ENCODE measurements at places on chromosomes 1 and 21.
A peak's percentile ranks its signal among the peaks of the same experiment; 100 is the strongest.

GRCh38 chr1:64861611-64862010 lies 104.7 kb downstream of the JAK1 start:
- DNase-seq, result peak; percentile 44

GRCh38 chr1:108634521-108634920 lies 26.4 kb downstream of the HENMT1 start:
- DNase-seq, result no peak

- peak; percentile 92 for DNase-seq
Measured at GRCh38 chr1:56831871-56832693, 12.9 kb upstream of the FYB2 start.

DNA sequence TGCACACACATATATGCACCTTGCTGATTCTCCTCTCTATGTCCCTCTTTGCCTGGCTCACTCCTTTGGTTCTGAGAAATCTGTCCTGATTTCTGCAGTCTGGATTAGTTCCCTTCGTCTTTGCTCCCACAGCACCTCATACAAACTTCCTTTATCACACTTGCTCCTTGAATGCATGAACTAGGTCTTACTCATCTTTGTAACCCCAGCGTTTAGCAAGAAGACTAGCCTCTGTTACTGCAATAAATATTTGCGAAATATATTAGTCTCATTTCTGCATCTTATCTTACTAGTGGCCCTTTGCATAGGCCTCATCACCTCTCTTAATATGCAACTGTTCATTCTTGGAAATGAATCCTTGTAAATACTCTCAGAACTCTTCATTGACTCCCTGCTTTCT lies 11.4 kb downstream of the SMYD2 start:
- DNase-seq, result no peak

DNA sequence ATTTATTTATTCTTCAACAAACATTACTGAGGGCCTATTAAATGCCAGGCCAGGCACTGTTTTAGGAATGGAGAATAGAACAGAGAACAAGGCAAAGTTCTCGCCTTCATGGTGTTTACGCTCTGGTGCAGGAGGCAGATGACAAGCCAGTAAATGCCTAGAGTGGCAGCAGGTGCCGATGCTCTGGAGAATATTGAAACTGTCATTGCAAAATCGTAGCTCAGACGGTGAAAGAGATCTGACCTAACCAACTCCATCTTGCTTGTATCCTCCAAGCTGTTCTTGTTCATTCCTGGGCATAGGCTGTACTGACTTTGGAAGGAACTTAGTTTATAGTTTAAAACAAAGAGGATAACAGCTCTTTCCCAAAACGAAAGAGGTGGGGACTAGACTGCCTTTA lies 13.5 kb upstream of the ENO1 start:
- DNase-seq, result no peak

GRCh38 chr1:150564051-150564991 lies 15.1 kb downstream of the MCL1 start:
- DNase-seq, result peak; percentile 29

- DNase-seq, result peak; percentile 83
Measured at GRCh38 chr1:172826096-172826741, 167.3 kb downstream of the FASLG start.

DNA sequence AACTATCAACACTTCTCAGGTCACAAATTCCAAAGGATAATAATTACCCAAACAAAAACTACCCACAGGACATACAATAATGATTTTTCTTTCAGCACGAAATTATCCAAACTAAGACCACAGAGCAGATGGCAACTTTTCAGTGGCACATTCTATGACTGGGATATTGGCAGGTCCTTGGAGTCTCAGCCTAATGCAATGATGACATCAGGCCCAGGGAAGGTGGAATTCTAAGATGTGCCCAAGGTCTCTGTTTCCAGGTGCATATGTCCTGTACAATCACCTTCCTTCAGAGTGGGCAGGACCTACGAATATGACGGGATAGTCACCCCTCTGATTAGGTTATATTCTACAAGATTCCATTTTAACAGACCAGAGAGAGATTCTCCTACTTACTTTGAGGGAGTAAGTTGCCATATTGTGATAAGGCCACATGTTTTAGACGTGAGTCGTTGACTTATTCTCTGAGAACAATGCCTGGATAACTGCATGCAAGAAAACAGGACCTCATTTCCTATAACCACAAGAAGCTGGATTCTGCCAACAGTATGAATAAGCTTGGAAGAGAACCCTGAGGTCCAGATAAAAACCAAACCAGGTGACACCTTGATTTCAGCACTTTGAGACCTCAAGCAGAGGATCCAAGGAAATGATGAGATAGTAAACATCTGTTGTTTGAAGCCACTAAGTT lies 69.9 kb downstream of the ZC3H11B start:
- peak; percentile 73 for DNase-seq

- peak; percentile 82 for DNase-seq
Measured at GRCh38 chr1:220527908-220528678, at the start of gene MARK1. MARK1 (plus strand) TSS chr1:220528136; CDS start chr1:220528823, 687 bp downstream.

- DNase-seq, result no peak
Measured at GRCh38 chr1:227756172-227756959, 21.1 kb downstream of the SNAP47 start.

- DNase-seq, result no peak
Measured at GRCh38 chr1:175089136-175089718, 21.6 kb downstream of the TNN start.

- DNase-seq, result no peak
Measured at GRCh38 chr1:170840371-170840770, 95.0 kb upstream of the MROH9 start.

- peak; percentile 17 for DNase-seq
Measured at GRCh38 chr1:238779716-238780115, 606.7 kb upstream of the CHRM3 start.

DNA sequence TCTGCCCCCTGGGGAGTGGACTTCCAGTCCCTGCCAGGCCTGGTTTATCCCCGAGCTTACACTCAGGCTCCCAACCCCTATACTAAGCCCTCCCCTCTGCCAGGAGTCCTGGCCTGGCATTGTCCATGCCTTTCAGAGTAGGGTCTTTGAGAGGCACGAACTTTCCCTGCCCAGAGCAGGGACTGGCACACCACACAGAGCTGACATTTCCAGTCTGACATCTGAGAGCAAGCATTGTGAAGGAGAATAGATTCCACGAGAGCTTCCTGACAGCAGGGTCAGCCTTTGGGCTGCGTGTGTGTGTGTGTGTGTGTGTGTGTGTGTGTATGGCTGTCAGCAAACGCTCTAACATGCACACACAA lies 59.5 kb upstream of the LAPTM5 start:
- no peak for DNase-seq

DNA sequence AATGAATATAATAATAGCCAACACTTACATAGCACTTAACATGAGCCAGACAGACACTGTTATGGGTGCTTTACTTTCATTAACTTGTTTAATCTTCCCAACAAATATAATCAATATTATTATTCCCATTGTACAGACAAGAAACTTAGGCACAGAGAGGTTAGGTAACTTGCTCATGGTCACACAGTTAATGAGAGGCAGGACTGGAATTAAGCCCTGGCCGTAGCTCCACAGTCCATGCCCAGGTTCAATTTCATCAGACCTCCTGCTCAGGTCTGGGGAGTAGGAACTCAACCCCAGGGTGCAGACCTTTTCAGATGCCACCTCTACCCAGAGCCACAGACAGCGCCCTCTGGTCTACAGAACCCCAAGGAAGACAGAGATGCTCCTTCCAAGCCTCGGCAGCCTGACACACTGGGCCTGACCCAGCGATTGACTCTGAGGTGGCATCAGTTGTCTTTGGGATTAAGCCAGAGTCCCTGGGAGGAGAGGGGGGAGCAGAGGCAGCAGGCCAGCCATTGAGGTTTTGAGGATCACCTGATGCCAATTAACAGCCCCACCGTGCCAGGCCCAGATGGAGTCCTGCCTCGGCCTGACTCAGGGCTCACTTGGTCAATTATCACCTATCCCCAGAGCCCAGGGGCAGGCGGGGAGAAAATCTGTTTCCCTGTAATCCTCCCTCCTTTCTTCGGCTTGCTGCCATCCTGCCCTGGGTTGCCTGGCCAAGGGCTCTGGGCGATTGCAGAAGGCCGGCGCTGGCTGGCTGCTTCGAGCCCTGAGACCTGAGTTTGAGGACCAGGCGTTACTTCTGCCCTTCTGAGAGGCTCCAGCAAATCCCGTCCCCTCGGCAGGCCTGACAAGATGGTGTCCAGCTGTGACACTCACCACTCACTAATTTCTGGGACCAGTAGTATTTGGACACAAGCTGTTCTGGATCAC lies 116.7 kb downstream of the LACTBL1 start:
- DNase-seq, result peak; percentile 44

- no peak for DNase-seq
Measured at GRCh38 chr1:192852001-192852947, 43.4 kb downstream of the RGS2 start.

DNA sequence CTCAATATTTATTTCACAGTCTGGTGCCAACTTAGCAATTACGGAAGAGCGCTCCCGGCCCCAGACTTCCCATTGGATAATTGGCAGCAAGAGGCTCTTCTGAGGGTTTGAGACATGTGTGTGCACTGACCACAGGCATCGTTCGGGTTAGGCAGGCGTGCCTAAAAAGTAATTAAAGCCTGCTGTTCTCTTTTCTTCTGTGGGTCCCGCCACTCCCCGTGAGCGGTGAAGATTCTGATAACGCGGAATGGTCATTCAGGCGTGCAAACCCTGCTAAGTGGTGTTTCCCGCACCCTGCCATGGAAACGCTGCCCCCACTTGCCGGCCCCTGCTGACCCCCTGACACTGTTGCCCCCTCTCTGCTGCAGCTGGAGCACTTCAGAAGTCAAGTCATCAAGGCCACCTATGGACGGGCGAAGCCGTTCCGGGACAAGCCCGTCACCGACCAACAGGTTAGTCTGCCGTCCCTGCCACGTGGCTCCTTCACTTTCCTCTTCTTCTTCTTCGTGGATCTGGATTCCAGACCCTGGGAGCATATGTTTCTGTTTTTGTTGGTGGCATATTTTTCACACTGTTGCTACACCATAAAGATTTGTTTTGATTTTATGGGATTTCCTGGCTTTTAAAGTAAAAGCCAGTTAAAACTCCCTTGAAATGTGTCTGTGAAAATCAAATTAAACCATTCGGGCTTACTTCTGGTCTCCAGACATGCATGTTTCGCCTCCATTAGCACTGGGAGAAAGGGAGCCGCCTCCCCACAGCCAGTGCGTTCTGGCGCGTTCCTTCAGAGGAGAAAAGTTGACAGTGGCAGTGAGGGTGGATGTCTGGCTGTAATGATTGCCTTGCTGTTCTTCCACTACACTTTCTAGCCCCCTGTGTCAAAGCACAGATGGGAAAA lies 79.9 kb downstream of the FHAD1 start:
- DNase-seq, result peak; percentile 88

- no peak for DNase-seq
Measured at GRCh38 chr1:180593382-180593781, 34.6 kb downstream of the OVAAL start.

- peak; percentile 69 for DNase-seq
Measured at GRCh38 chr1:221439008-221439746, 302.7 kb downstream of the DUSP10 start.

GRCh38 chr1:150072959-150073358 lies 5.4 kb downstream of the VPS45 start:
- peak; percentile 11 for DNase-seq

- no peak for DNase-seq
Measured at GRCh38 chr1:194833111-194833510, 1646.7 kb upstream of the B3GALT2 start.

GRCh38 chr1:169250795-169251194 lies 116.8 kb downstream of the NME7 start:
- DNase-seq, result no peak

DNA sequence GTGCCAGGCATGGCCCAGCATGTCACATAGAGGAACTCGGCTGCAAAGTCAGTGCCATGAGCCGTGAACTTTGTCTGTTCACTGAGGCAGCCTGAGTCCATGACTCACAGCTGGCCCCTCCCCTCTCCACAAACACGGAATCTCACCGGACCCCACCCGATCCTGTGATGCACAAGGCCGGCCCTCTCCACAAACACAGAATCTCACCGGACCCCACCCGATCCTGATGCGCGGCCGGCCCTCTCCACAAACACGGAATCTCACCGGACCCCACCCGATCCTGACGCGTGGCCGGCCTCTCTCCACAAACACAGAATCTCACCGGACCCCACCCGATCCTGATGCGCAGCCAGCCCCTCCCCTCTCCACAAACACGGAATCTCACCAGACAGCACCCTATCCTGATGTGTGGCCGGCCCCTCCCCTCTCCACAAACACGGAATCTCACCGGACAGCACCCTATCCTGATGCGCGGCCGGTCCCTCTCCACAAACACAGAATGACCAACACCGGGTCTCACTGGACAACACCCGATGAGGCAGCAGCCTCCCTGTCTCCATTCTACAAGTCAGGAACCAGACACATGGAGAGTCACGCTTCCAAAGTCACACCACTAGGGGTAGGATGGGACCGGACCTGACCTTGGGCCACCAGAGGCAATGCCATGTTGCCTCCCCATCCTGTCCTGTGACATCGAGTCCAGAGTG lies 39.6 kb upstream of the GPR153 start:
- no peak for DNase-seq

DNA sequence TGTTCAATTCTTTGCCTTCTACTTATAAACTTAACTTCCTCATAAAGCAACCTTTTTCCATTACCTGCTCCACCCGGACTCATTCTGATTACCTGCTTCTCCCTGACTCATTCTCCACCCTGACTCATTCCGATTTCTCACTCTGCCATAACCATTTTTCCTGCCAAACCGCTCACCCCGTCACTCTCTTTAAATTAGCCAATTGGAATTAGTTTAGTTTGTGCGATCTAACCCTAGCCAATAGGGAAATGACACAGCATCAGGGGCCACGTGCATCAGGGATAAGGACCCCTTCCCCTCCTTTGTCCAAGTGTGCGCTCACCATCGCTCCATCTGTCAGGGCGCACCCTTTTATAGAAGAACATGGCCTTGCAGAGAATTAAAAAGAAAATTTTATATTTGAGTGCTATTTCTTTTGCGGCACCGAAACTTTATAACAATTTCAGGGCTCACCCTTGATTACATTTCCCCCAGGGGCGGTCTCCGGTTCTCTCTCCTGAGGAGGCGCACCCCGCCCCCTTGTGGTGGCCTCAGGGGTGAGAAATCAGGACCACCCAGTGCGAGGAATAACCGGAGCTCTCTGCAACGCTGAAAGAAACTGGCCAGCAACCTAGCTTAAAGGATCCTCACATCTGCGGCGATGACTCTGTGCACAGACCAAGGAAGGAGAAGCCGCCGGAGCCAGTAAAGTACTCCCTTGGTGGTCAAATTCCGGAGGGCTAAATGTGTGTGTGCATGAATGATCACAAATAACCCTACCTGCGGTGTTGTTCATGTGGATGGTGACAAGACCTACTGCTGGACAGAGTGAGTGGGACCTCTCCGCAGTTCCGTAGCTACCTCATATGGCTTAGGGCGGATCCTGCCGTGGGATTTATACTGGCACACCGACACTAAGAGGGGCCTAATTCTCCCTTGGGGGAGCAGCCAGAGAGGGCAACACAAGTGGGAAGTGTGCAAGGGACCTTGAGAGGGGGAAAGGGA lies 30.3 kb upstream of the CBR3 start:
- DNase-seq, result peak; percentile 77

- no peak for DNase-seq
Measured at GRCh38 chr1:92953491-92953890, 7.8 kb downstream of the DIPK1A start.
